Suppressor macrophage (primary cell): ENCODE measurements at places on chromosomes 1 and 21.

GRCh38 chr1:192810253-192810880 is 1.5 kb downstream of the RGS2 start:
- DNase-seq = peak; percentile 92

- DNase-seq = no peak
Observed at GRCh38 chr1:10774615-10775310, 21.7 kb downstream of the CASZ1 start.

GRCh38 chr1:58919959-58920321 is 136.1 kb upstream of the JUN start:
- peak; percentile 87 for DNase-seq

- no peak for DNase-seq
Observed at GRCh38 chr1:113918243-113918642, 10.9 kb upstream of the HIPK1 start.

GRCh38 chr1:116375887-116376728 is 3.1 kb downstream of the ATP1A1 start:
- peak; percentile 69 for DNase-seq

GRCh38 chr21:36976882-36977651 is 10.6 kb upstream of the HLCS start:
- peak; percentile 43 for DNase-seq

DNA sequence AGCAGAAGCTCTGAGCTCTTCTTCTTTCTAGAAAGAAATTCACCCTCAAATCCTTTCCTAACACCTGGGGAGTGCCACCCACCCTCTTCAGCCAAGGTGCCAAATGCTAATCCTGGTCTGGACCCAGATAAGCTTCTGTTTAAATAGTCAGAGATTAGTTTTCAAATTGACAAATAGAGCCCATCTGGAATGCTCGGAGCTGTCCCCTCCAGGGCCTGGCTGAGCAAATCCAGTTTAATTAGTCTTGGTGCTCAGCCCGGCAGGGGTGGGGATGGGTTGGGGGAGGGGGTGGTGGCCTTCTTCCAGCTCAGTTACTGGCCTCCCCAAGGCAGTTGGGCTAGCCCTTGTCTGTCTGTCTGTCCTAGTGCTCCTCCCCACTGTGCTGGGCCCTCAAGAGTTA is 269.5 kb downstream of the GRIK3 start:
- no peak for DNase-seq

DNA sequence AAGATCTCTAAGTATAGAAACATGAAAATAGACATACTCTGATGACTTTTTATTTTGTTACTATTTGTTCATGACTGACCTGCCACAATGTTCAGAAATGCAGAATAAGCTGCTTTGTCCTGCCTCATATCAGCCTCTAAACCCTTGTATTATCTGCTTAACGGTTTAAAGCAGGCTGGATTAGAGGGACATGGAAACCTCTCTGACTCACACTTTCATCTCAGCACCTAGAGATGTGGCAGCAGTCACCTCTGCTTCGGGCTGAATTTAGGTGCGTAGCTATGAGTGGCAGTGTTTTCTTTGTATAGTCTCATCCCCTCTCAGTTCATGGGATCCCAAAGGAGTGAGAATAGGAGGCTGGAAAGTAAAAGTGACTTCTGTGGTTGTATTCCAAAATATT is 255.4 kb downstream of the RGS7 start:
- no peak for DNase-seq

DNA sequence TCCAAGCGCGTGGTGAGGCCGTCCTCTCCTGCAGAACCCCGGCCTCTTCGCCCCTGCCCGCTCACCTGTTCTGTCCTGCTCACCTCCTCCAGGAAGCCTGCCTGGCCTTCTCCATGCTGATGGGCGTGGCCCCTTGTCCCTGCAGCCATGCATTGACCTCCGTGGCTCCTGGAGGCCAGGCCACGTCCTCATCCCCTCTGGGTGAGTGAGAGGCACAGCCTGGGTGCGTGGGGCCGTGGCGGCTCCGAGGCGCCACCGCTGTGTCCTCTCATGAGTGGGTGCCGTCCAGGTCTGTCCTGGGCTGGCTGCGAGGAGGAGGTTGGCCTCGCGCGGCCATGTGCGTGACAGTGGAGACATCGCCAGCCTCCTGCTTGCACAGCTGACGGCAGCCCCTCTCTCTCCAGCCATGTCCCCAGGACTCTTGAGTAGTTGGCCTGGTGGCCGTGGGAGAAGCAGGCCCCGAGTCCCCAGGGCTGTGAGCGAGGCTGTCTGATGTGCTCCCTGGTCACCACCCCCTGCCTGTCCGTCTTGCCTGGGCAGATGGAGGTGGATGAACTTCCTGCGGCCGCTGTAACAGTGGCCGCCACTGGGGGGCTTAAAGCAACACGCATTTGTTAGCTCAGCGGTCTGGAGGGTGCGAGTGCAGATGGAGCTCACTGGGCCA is 58.1 kb downstream of the PRKCZ start:
- DNase-seq = no peak

DNA sequence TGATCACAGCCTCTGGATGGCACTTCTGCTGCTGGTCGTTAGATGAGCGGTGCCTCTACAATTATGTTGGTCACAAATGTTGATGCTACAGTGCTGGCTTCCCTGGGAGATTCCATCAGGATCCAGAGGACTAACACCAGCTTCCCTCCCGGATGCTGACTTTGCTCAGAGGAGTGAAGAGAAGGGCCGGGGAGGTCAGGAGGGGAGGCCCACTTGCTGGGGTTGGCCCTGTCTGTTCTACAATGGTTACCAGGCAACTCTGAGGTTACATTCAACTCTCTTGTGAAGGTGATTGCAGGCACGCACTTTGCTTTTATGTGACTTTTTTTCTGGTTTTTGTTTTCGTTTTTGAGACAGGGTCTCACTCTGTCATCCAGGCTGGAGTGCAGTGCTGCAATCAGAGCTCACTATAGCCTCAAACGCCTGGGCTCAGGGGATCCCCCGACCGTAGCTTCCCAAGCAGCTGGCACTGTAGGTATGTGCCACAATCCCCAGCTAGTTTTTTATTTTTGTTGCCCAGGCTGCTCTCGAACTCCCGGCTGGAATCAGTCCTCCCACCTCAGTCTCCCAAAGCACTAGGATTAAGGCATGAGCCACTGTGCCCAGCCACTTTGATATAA is 112.5 kb downstream of the ADSS2 start:
- no peak for DNase-seq

- DNase-seq = no peak
Observed at GRCh38 chr1:240242601-240243144, 151.0 kb downstream of the FMN2 start.

DNA sequence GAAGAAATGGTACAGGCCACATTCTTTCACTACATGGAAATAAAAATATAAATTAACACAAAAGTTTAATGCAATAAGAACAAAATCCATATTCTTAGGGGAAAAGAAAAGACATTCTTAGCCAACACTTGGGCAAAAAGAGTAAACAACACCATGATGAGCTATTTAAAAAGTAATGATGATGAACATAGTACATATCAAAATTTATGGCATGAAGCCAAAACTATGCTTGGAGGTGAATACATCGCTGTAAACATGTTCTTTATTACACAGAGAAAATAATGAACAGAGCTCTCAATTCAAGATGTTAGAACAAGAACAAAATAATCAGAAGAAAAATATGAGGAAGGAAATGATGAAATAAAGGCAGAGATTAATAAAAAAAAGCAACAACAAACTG is 158.2 kb downstream of the ZSCAN20 start:
- no peak for DNase-seq

DNA sequence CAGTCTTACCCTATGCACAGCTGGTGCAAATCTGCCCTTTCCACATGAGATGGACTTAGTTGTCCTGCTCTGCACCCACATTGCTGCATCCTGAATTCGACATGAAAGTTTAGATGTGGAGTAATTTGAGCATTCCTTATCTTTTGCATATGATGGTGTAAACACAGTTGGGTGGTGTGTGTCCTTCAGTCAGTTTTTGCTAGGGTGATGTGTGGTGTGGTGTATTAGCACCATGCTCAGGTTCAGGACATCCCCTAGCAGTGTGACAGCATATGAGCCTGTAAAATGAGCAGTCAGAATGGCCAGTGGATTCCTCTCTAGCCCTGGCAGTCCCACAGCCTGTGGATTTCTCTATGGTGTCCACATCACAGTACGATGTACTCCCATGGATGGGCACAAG is 42.6 kb upstream of the CD101 start:
- no peak for DNase-seq

- DNase-seq = peak; percentile 15
Observed at GRCh38 chr21:26881504-26882228, 36.5 kb upstream of the ADAMTS1 start.

GRCh38 chr1:168343566-168343965 is 62.9 kb downstream of the TBX19 start:
- DNase-seq = no peak

DNA sequence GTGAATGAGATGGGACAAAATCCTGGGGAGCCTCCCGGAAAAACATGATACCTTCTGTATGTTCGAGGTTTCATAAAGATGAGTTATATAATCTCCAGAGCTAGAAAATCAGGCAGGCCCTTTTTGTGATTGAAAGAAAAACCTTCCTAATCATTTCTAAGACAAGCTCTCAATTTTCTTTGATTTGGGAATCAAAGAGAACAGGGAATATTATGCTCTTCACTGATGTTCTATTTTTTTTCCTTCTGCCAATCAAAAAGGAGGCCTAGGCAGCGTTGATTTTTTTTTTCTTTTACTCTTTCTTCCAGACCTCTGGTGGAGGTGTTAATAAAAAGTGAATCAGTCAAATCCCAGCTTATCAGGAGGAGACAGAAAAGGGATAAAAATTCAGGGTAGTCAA is 34.5 kb downstream of the DIRAS3 start:
- DNase-seq = no peak

DNA sequence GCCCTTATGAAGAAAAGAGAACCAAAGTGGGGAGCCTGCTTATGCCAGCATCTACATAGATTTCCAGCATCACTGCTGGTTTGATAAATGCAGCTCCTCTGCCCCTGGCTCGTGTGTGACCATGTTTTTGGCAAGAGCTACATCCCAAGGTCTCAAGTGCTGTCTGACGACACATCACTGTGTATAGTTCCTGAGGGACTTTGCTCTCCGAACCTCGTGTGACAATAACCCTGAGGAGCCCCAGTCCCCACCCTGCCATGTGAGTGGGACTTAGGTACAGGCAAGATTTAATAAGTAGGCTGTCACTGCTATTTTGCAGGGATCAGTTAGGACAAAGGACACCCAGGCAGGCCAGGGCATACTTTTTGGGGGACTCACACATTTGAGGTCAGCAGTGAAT is 28.8 kb upstream of the RERE start:
- no peak for DNase-seq

DNA sequence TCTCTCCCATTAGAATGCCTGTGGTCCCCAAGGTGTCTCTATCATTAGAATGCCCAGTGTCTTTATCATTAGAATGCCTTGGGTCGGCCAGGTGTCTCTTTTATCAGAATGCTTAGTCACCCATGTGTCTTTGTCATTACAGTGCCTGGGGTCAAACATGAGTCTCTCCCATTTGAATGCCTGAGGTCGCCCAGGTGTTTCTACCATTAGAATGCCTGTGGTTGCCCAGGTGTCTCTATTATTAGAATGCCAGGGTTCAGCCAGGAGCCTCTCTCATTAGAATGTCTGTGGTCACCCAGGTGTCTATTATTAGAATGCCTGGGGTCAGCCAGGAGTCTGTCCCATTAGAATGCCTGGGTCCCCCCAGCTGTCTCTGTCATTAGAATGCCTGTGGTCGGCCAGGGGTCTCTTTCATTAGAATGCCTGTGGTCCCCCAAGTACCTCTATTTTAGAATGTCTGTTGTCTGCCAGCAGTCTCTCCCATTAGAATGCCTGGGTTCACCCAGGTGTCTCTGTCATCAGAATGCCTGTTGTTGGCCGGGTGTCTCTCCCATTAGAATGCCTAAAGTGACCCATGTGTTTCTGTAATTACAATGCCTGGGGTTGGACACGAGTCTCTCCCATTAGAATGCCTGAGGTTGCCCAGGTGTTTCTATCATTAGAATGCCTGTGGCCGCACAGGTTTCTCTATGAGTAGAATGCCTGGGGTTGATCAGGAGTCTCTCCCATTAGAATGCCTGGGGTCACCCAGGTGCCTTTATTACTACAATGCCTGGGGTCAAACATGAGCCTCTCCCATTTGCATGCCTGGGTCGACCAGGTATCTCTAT is 57.1 kb downstream of the RNF187 start:
- no peak for DNase-seq
